ENCODE measurements at places on chromosomes 11 and 22. TPM values are rescaled to one million over a fixed set of nuclear protein-coding genes. Genes with fewer than 3 reads are reported as not detected.
A peak's percentile ranks its signal among the peaks of the same experiment; 100 is the strongest.

GRCh38 chr22:44063462-44064371 lies 39.6 kb downstream of the PARVB start:
- H3K27me3 ChIP-seq: no peaks in the 10 kb centered on the region
- no peak overlapping the region for H3K27ac ChIP-seq
- no peak for DNase-seq
- no peak overlapping the region for H3K4me3 ChIP-seq

- no peak overlapping the region for H3K27ac ChIP-seq
- H3K36me3 ChIP-seq: no peaks in the 10 kb centered on the region
- H3K4me1 ChIP-seq: no peaks in the 10 kb centered on the region
- H3K4me3 ChIP-seq: no peak overlapping the region
These were observed 101.7 kb downstream of the MORC2 start for GRCh38 chr22:30866811-30867271.

DNA sequence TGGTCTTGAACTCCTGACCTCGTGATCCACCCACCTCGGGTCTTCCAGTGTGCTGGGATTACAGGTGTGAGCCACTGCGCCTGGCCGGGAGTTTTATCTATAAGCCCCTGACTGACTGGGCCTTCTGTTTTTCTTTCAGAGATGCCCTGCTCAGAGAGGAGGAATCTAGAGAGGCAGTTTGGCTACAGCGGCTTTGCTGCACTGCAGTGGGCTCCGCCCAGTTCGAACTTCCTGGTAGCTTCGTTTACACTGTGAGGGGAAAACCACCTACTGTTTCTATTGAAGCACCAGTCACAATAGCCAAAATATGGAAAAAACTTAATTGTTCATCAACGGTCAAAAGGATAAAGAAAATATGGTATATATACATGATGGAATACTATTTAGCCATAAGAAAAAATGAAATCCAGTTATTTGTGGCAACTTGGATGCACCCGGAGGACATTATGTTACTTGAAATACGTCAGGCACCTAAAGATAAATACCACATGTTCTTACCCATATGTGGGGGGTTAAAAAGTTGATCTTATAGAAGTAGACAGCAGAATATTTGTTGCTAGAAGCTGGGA lies 31.9 kb upstream of the FAM181B start:
- no peak overlapping the region for H3K27ac ChIP-seq
- no peak overlapping the region for H3K4me3 ChIP-seq
- no peak for DNase-seq
- H3K27me3 ChIP-seq: no peaks in the 10 kb centered on the region

GRCh38 chr22:42881982-42882656 lies 25.0 kb upstream of the ARFGAP3 start:
- no peaks in the 10 kb centered on the region for H3K27me3 ChIP-seq
- no peak overlapping the region for H3K4me3 ChIP-seq
- H3K4me1 ChIP-seq: no peaks in the 10 kb centered on the region
- DNase-seq: no peak

- no peaks in the 10 kb centered on the region for H3K36me3 ChIP-seq
- H3K4me1 ChIP-seq: no peaks in the 10 kb centered on the region
- H3K4me3 ChIP-seq: no peak overlapping the region
These were observed 60.9 kb downstream of the SCGB1A1 start for GRCh38 chr11:62479631-62480201.

DNA sequence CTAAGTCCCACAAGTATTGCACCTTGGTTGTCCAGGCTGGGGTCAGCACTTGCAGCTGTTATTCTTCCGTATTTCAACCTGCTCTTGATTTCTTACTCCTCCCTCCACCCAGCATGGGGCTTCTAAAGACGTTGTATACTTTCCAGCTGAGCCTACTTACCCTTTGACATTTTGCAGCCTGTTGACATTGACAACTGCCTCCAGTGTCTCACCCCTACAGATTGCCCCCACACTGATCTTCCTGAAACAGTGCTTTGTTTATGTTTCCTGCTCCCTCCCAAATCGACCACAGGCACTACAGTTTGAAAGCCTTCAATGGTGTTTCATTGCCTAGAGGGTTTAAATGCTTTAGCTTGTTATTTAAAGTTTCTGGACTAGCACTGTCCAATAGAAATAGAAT lies 56.6 kb downstream of the FAM83F start:
- no peaks in the 10 kb centered on the region for H3K36me3 ChIP-seq
- H3K27me3 ChIP-seq: no peaks in the 10 kb centered on the region
- H3K4me3 ChIP-seq: no peak overlapping the region

DNA sequence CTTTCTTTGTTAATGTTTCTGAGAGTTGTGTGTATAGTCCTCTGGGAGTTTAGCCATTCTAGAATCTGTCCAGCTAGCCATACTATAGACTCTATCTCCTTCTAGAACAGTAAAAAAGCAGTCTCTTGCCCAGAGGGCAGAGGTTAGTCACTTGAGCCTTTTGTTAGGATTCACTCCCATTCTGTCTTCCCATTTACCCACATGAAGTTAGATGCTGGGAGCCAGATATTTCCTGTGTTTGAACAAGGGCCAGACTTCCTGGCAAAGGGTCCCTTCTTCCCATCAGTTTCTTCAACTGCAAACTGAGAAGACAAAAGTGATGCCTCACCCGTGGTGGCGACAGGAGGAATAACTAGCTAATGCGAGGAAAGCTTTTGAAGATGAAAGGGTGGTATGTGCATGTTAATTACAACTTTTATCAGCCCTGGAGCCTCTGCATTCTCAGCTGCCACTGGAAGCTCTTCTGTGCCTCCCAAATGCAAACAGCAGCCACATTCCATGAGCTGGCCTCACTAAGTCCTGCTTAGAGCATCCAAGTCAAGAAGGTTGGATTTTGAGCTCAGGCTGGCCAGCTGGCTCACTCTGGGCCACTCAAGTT lies 12.8 kb downstream of the CD44 start:
- H3K27ac ChIP-seq: no peak overlapping the region
- no peaks in the 10 kb centered on the region for H3K4me1 ChIP-seq
- no peak for DNase-seq
- no peak overlapping the region for H3K4me3 ChIP-seq
- H3K27me3 ChIP-seq: no peaks in the 10 kb centered on the region
- no peaks in the 10 kb centered on the region for H3K36me3 ChIP-seq

- H3K27ac ChIP-seq: peak overlapping the region; percentile 34
- no peak overlapping the region for H3K4me3 ChIP-seq
- no peaks in the 10 kb centered on the region for H3K4me1 ChIP-seq
- no peak for DNase-seq
These were observed 35.6 kb downstream of the GAS2 start for GRCh38 chr11:22702031-22702430.

- no peaks in the 10 kb centered on the region for H3K4me1 ChIP-seq
- DNase-seq: no peak
- peak overlapping the region; percentile 49 for H3K27ac ChIP-seq
- H3K36me3 ChIP-seq: no peaks in the 10 kb centered on the region
- no peak overlapping the region for H3K4me3 ChIP-seq
- no peaks in the 10 kb centered on the region for H3K27me3 ChIP-seq
These were observed 590.8 kb downstream of the SOX6 start for GRCh38 chr11:15765530-15765929.

- H3K4me1 ChIP-seq: no peaks in the 10 kb centered on the region
- no peak overlapping the region for H3K27ac ChIP-seq
- H3K4me3 ChIP-seq: no peak overlapping the region
- DNase-seq: no peak
These were observed 1038.5 kb downstream of the JRKL start for GRCh38 chr11:97428247-97428790.

- no peak for DNase-seq
- no peak overlapping the region for H3K27ac ChIP-seq
- H3K4me3 ChIP-seq: no peak overlapping the region
- no peaks in the 10 kb centered on the region for H3K27me3 ChIP-seq
- H3K4me1 ChIP-seq: no peaks in the 10 kb centered on the region
- no peaks in the 10 kb centered on the region for H3K36me3 ChIP-seq
These were observed 4.2 kb upstream of the GAB4 start for GRCh38 chr22:17012267-17012666.

- H3K27me3 ChIP-seq: no peaks in the 10 kb centered on the region
- no peak overlapping the region for H3K27ac ChIP-seq
- peaks cover 12% of the 10 kb centered on the region for H3K4me1 ChIP-seq
- H3K4me3 ChIP-seq: no peak overlapping the region
- no peaks in the 10 kb centered on the region for H3K36me3 ChIP-seq
These were observed 86.5 kb downstream of the MYEOV start for GRCh38 chr11:69380451-69380901.

- H3K4me1 ChIP-seq: no peaks in the 10 kb centered on the region
- H3K27ac ChIP-seq: no peak overlapping the region
- H3K27me3 ChIP-seq: no peaks in the 10 kb centered on the region
- H3K36me3 ChIP-seq: no peaks in the 10 kb centered on the region
- H3K4me3 ChIP-seq: no peak overlapping the region
- DNase-seq: no peak
These were observed 94.8 kb upstream of the TBCEL start for GRCh38 chr11:120929090-120929489.

DNA sequence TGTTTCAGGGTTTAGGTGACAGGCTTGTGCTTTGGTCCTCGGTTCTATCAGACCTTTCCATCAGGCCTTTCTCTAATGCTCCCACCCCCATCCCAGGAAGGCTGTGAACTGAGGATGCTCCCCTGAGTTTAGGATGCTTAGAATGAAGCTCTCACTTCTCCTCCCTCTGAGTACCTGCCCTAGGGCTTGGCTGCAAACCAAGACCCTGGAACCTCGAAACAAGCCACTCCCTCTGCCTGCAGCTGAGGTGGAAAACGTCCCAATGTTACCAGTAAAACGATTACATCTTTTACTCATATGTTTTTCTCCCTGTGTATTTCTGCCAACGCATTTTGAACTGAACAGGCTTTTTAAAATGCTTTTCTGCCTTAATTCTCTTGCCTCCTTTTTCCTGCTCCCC lies 54.5 kb upstream of the BMAL1 start:
- H3K27me3 ChIP-seq: no peaks in the 10 kb centered on the region
- no peak for DNase-seq
- H3K4me1 ChIP-seq: no peaks in the 10 kb centered on the region
- no peak overlapping the region for H3K4me3 ChIP-seq
- H3K36me3 ChIP-seq: no peaks in the 10 kb centered on the region

- no peak overlapping the region for H3K4me3 ChIP-seq
- H3K4me1 ChIP-seq: no peaks in the 10 kb centered on the region
- no peak for DNase-seq
- no peaks in the 10 kb centered on the region for H3K27me3 ChIP-seq
- no peak overlapping the region for H3K27ac ChIP-seq
These were observed 25.2 kb downstream of the FAM76B start for GRCh38 chr11:95764267-95764898.

GRCh38 chr11:114354076-114354475 lies 46.2 kb downstream of the C11orf71 start:
- DNase-seq: no peak
- H3K4me1 ChIP-seq: no peaks in the 10 kb centered on the region
- no peak overlapping the region for H3K27ac ChIP-seq
- H3K4me3 ChIP-seq: no peak overlapping the region
- no peaks in the 10 kb centered on the region for H3K27me3 ChIP-seq

DNA sequence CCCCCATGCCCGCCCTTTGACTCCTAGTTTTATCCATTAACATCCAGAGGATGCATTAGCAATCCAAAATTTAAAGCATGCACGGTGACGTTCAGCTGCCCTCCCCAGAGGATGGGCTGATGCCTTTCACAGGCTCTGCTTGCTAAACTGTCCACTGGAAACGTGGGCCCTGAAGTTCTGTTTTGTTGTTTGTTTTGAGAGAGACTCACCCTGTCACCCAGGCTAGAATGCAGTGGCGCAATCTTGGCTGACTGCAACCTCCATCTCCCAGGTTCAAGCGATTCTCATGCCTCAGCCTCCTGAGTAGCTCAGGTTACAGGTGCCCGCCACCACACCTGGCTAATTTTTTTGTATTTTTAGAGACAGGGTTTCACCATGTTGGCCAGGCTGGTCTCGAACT lies 39.3 kb downstream of the NFRKB start:
- DNase-seq: no peak
- peaks cover 4% of the 10 kb centered on the region for H3K36me3 ChIP-seq
- peaks cover 4% of the 10 kb centered on the region for H3K4me1 ChIP-seq
- no peak overlapping the region for H3K27ac ChIP-seq

DNA sequence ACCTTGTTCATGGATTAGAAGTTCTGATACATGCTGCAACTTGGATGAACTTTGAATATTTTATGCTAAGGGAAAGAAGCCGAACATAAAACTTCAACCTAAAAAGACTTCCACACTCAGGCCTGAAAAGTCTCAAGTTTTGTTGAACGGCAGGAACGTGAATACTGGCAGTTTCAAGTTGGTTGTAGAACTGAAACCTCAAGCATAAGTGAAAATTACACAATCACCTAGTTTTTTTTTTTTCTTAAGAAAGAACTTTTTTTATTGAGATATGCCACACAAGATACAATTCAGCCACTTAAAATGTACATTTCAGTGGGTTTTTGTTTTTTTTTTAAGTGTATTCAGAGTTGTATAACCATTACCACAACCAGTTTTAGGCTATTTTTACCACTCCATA lies 50.8 kb upstream of the ADORA2A start:
- no peak for DNase-seq
- H3K27ac ChIP-seq: no peak overlapping the region
- H3K36me3 ChIP-seq: no peaks in the 10 kb centered on the region

DNA sequence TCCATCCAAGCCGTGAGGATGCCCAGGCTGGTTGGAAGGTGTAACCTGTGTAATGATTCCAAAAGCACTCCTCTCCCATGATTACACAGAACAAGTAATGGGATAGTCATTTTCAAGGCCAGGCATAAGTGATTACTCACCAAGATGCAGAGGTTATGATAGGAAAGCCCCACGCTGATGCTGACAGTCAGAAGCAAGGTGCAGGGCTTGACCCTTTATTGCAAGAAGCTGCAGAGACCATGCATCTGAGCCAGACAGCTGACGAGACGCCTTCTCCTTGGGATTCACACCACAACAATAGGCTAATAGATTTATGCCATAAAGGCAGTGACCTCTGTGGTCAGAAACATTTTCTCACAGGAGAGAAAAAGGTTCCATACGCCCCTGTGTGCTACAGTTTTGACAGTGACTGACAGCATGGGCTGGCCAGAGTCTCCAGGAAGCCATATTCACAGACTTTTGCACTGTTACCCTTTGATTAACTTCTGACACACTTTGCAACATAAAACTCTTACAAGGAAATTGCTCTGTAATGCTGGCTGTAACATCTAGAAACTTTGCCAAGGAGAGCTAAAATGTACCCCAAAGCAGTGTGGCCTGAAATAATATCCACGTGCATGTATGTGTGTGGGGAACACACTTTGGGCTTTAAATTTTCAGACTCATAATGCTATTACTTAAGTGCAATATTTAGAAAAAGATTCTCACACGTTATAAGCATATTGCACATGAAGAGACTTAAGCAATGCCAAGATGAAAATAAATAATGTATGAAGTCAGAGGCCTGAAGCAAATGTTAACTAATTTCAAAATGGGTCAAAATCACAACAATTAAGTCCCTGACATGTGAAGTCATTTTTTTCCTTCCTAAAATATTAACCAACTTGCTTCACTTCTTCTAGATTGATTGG lies 1079.0 kb upstream of the TENM4 start:
- no peaks in the 10 kb centered on the region for H3K27me3 ChIP-seq
- no peak for DNase-seq
- no peaks in the 10 kb centered on the region for H3K36me3 ChIP-seq
- H3K4me3 ChIP-seq: no peak overlapping the region
- H3K4me1 ChIP-seq: peaks cover 7% of the 10 kb centered on the region

- H3K4me3 ChIP-seq: no peak overlapping the region
- peaks cover 10% of the 10 kb centered on the region for H3K4me1 ChIP-seq
- DNase-seq: peak; percentile 32
- peaks cover 38% of the 10 kb centered on the region for H3K27me3 ChIP-seq
- H3K36me3 ChIP-seq: no peaks in the 10 kb centered on the region
These were observed 1.2 kb downstream of the KLHL35 start for GRCh38 chr11:75431533-75432525.

Gene MMP13
- total RNA-seq: not detected

Gene PRAME
- not detected for total RNA-seq

Gene KCNQ1
- total RNA-seq: 55.8 TPM

Gene SCARF2
- total RNA-seq: 3.1 TPM

Gene MUC5AC
- 0.20 TPM for total RNA-seq

Gene GPHA2
- not detected for total RNA-seq

Gene C11orf86
- 31.6 TPM for total RNA-seq

Gene APOL1
- total RNA-seq: 34.6 TPM

Measured in colonic mucosa (tissue), 4 donors.